Posterior cingulate gyrus (tissue), 11 donors: ENCODE measurements at places on chromosomes 4 and X.

DNA sequence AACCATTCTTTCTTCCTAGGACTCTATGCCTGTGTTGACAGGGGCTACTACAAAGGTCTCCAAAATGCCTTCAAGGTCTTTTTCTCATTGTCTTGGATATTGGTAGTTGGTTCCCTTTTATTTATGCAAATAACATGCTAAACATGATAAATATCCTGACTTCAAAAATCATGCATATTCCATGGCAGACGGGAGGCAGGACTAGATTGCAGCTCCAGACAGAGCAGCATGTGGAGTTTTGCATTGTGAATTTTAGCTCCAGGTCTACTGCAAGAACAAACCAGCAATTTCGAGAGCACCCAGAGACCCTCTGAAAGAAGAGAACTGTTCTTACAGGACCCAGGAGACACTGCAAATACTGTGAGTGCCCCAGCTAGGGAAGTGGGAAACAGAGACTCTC, 254.9 kb downstream of the RCHY1 start:
- no peak for DNase-seq

DNA sequence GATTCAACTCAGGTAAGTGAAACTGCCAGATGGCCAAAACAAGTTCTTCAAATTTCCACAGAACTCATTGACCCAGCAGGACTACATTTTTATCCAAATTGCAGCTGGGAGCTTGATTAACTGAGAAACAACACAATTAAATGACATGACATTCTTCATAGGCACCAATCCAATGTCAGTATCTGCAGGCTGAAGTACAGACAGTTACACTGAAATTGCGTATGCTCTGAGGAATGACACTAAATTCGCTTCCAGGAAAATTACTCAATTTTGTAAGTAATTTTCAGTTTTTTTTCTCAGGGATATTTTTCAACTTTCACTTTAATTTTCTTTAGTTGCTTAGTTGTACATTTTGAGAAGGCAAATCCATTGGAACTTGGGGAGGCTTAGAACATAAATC, 4.5 kb downstream of the C1GALT1C1 start:
- no peak for DNase-seq

GRCh38 chr4:167722487-167722808, 369.9 kb upstream of the ANXA10 start:
- DNase-seq = no peak

DNA sequence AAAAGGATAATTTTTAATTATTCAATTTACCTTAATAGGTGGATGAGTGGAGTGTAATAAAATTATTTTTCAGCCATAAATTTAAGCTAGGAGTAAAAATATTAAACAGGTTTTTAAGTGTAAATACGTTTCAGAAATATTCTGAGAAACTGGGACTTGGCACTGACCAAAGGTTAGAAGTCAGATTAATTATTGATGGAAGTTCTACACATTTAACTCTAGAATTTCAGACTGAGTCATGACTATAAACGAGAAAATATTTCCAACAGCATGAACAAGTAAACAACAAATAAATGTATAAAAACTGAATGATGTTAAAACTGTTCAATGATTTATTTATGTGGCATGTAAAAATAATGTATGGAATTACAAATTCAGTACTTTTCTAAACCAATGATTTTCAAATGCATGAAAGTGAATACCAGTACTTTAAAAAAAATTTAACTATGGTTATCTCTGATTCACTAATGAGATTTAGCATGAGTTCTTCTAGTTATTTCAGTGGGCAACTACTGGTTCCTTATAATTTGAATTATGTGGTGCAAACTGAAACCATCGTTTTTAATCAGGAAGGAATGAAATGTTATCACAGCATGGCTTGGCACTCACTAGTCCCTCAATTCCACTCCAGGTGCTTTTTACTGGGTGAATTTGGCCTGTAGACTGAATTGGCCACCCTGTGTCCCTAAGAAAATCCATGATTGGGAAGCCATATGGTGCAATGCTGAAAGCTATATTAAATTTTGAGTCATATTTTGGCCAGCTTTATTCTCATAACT, 244.2 kb downstream of the FSTL5 start:
- DNase-seq = no peak

- no peak for DNase-seq
Observed at GRCh38 chrX:16240231-16240905, 73.1 kb downstream of the MAGEB17 start.

- no peak for DNase-seq
Observed at GRCh38 chrX:13733506-13733905, 914 bp downstream of the TRAPPC2 start.

- no peak for DNase-seq
Observed at GRCh38 chr4:181739031-181739430, 504.2 kb upstream of the TENM3 start.

- DNase-seq = no peak
Observed at GRCh38 chr4:179151770-179152169, 1709.5 kb upstream of the AGA start.

DNA sequence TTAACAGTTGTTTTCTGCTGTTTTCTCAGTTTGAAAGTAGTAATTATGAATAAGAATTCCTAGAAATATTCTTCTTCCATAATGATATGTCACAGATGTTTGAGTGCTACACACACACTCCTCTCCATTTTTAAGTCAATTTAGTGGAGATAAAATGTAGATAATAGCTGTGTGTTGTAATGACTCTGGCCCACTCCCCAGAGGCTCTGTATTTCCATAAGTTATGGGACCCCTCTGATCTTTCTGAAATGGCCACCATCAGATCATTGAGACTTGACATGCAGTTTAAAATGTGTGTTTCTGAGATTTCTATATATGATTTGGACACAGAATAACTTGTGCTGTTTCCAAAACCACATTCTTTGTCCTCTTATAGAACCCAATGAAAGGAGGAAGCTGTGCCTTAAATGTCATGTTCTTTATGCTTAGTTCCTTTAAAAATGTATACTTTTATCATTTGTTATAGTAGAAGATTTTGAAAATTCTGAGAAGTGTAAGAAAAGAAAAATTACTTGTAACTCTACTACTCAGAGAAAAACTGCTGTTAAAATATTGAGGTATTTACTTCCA, 46.4 kb downstream of the GAB1 start:
- DNase-seq = no peak
